AML-193 (cell line): ENCODE measurements at places on chromosomes 4 and X.

DNA sequence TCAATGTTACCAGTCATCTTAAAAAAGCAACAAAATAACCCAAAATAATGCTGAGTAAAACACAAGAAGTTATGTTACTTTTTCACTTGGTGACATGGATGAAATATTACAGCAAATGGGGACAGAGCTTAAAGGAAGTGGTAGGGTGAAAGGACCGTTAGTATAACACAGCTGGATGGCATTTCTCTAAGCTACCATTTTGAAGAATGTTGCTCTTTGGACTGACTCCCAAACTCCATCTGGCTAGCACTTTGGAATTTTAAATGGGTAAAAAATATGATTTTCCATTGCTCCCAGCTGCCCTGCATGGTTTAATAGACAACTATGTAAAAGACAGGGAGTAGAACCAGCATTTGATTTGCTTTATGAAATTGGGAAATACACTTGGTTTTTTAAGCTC, 27.6 kb downstream of the CLCN5 start:
- DNase-seq: no peak

DNA sequence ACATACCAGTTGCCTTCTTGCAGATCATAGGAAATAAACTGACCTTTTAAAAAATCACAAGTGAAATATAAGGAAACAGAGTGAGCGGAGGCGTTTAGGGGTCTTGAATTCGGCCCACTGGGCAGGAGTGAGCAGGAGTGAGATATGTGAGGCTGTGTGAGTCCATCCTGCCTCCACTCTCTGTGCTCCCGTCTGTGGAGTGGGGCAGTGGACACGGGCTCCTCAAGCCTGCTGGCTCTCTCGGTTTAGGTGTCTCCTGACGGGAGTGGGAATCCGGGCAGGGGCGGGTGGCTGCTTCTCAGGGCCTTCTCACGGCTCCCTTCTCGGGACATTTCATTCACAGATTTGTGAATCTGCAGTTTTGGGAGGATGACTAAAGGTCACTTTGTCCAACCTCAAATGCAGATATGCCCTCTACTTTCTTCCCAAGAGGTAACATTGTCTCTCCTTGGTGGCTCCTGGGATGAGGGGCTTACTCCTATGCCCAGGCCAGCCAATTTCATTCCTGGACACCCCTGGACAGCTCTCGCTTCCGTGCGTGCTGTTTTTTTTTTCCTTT, 27.6 kb downstream of the CYTL1 start:
- DNase-seq: no peak

GRCh38 chr4:145014365-145014764, 83.6 kb downstream of the ANAPC10 start:
- no peak for DNase-seq

- DNase-seq: no peak
Measured at GRCh38 chr4:7186031-7186430, 6.3 kb upstream of the SORCS2 start.

DNA sequence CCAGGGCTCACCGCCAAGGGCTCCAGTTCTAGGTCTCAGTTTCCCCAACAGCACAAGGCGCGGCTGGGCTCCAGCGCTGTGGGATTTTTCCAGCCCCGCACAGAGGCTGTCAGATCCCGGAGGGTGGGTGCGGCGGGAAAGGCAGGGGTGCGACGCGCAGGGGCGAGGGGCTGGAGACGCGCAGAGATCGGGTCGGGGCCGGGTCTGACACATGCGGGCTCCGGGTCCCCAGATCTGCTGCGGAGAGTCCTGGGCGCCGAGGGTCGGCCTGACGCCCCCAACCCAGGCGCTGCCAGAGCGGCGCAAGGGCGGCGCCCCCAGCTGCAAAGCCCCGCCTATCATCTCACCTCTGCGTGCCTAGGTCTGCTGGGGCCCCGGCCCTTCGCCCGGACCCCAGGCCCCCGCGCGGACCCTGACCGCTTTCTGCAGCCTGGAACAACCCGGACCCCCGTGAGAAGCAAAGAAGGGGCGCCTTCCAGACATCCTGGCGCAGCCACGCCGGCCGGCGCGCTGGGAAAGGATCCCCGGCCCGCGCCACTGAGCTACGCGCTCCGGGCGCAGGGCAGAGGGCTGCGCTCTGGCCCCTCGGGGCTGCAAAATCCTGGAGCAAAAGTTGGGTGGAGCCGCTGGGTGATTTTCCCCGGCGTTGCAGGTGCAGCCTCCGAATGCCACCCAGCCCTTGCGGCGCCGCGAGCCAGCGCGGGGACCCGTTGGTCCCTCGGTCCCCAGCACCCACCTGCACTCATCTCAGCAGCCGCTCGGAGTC, 486 bp downstream of the ABLIM2 start:
- DNase-seq: no peak

- DNase-seq: peak; percentile 82
Measured at GRCh38 chr4:74056858-74057562, 18.5 kb upstream of the CXCL3 start.

- DNase-seq: no peak
Measured at GRCh38 chr4:174554231-174554728, 32.0 kb upstream of the HPGD start.

DNA sequence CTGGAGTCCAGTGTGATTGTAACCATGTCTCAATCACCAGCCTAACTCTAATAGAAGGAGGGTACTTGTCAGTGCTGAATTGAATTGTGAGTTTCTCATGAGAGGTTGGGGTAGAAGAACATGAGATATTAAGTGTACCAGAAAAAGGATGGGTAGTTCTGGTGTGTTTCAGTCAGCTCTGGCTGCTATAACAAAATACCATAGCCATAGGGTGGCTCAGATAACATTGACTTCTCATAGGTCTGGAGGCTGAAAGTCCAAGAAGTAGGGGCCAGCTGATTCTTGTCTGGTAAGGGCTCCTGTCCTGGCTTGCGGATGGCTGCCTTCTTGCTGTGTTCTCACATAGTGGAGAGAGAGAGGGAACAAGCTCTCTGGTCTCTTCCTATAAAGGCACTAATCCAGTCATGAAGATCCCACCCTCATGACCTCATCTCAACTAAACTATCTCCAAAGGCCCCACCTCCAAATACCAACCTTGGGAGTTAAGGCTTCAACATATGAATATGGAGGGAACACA, 35.6 kb upstream of the STX18 start:
- no peak for DNase-seq

DNA sequence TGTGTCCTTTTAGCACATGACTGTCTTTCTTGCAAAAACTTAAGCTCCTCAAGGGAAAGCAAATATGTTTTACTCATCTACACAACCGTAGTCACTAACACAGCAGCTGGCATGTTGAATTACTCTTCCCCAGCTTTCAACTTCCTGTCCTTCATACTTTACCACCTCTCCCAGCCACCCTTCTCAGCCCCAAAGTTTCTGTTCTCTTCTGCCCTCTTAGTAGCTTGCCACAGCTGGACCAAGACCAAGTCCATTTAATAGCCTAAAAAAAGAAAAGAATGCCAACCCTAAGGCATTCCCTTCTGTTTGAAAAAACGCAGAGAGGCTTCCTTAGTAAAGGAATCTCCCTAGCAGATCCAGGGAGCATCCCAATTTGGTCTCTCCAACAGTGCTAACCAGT, 36.8 kb downstream of the SRPX2 start:
- DNase-seq: no peak

DNA sequence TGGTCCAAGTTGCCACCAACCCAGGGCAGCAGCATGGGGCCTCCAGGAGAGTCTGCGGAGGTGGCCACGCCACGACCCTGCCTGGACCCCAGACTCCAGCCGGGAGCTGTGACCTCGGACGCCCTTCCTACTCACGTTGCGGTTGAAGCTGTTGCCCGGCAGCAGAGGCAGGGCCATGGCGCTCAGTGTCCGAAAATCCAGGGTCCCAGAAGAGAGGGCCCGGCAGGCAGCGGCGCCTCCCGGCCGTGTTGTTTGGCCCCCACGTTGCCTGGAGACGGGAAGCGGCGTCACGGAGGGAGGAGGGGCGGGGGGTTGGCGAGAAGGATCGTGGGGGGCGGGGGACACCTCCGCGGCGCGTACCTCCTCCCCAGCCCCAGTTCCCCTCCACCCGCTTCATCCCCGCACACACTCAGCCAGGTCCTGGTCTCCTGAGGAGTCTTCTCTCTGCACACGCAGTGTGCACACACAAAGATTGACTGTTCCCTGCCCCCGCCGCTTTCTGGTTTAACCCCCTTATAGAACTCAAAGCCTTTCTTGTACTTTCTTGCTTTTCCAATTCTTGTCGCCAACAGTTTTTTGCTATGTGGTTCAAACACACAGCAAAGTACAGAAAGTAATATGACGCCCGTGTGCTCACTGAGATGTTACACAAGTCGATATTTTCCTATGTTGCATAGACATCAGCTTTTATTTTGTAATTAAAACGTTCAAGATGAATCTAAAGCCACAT, at the start of gene EFHC2:
Gene EFHC2 (minus strand): TSS at position 261 of the 730 bp plus-strand sequence. CDS start 84 bp downstream, at position 177.
- no peak for DNase-seq

- DNase-seq: no peak
Measured at GRCh38 chr4:153063490-153063889, 127.4 kb downstream of the FHDC1 start.

DNA sequence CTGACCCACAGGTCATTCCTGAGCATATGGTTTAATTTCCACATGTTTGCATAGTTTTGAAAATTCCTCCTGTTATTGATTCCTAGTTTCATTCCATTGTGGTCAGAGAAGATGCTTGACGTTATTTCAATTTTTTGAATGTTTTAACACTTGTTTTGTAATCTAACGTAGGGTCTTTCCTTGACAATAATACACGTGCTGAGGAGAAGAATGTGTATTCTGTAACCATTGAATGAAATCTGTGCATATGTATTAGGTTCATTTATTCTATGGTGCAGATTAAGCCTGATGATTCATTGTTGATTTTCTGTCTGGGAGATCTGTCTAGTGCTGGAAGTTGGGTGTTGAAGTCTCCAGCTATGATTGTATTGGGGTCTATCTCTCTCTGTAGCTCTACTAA, 486.4 kb upstream of the RPS6KA3 start:
- no peak for DNase-seq

- DNase-seq: no peak
Measured at GRCh38 chrX:42678133-42678532, 99.8 kb downstream of the PPP1R2C start.

DNA sequence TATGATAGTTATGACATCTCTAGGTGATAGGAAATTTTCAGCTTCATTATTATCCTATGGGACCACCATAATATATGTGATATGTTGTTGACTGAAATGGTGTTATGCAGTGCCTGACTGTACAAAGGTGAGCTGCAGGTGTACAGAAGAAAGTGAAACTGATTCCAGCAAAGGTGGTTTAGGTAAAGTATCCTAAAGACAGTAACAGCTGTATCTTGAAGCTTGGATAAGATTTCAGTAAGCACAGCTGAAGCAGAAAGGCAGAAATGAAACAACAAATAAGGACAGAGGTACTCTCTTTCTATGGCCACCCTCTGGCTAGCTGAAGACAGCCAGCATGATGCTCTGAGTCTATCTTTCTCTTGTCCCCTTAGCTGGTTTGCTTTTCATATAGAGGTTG, 30.0 kb upstream of the PGK1 start:
- DNase-seq: no peak

GRCh38 chr4:13364172-13364571, 120.0 kb downstream of the RAB28 start:
- DNase-seq: no peak

DNA sequence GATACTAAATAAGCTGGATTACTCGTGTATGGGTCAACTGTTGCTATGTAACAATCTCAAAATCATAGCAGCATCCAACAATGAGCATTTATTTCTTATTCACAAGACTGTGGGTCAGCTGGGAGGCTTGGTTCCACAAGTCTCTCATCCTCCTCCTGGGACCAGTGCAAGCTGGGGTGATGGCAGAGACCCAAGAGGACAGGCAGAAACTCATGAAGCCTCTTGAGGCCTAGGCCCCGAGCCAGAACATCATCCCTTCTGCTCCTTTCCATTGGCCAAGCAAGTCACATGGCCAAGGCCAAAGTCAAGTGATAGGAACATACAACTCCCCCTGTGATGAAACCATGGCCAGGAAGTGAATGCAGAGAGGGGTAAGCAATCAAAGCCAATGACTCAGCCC, 422.1 kb downstream of the BCOR start:
- DNase-seq: no peak

- DNase-seq: peak; percentile 29
Measured at GRCh38 chrX:109886122-109886761, 116.7 kb upstream of the TMEM164 start.

DNA sequence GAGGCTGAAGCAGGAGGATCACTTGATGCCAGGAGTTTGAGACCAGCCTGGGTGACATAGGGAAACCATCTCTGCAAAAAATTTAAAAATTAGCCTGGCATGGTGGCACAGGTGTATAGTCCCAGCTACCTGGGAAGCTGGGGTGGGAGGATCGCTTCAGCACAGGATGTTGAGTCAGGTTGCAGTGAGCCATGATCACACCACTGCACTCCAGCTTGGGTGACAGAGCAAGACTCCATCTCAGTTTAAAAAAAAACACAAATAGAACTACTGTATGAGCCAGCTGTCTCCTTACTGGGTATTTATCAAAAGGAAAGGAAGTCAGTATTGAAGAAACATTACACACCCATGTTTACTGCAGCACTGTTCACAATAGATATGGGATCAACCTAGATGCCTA, 138.7 kb downstream of the RAP1GDS1 start:
- DNase-seq: no peak

DNA sequence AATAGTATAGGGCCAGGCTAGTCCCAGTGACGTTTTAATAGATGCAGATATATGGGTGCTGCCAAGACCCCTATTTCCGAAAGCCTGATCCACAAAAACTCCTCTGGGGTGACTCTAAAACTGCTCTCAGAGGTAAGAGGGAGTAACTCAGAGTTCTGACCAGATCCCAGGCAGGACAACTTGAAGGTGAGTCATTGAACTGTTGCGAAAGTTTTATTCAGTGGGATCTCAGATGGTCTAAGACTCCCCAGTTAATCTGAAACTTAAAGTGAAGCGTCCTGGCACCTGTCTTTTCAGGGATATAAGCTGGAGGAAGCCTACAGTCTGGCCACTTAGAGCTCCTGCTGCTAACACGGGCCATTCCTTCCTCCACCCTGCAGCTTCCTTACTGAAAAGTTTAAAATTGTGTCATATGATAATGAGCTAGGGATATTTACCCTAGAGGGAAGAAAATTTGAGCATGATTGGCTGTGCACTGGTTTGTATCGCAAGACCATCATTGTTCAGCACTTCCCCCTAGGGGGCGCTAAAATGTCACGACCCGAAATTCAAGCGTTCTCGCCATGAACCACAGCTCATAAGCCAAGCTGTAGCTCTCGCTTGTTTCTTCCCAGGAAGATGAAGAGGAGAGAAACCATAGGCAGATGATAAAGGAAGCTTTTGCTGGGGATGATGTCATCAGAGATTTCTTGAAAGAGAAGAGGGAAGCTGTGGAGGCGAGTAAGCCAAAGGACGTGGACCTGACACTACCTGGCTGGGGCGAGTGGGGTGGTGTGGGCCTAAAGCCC, 19.5 kb downstream of the UTP14A start:
- peak; percentile 71 for DNase-seq

GRCh38 chr4:1380368-1381151, 25.7 kb downstream of the NKX1-1 start:
- no peak for DNase-seq

GRCh38 chr4:86100539-86101215, 259.2 kb downstream of the MAPK10 start:
- DNase-seq: no peak

- DNase-seq: no peak
Measured at GRCh38 chr4:8700531-8700930, 108.0 kb downstream of the CPZ start.

GRCh38 chr4:13524504-13525243, 19.6 kb downstream of the NKX3-2 start:
- no peak for DNase-seq
